Vein endothelial cell (primary cell): ENCODE measurements at places on chromosomes 11 and 22. TPM values are rescaled to one million over a fixed set of nuclear protein-coding genes. Genes with fewer than 3 reads are reported as not detected.

APOL1 gene
- total RNA-seq: 3.3 and 3.6 TPM in 2 replicates

BACE1-AS gene
- 3.7 and 4.6 TPM in 2 replicates for total RNA-seq

CELF1 gene
- total RNA-seq: 118 and 119 TPM in 2 replicates

RAC2 gene
- 82.8 and 98.0 TPM in 2 replicates for total RNA-seq

RAB38 gene
- total RNA-seq: 2.0 and 5.2 TPM in 2 replicates

GTF2H1 gene
- total RNA-seq: 67.9 and 85.9 TPM in 2 replicates

C11orf54 gene
- total RNA-seq: 11.6 and 18.0 TPM in 2 replicates

PDHX gene
- total RNA-seq: 24.5 and 29.4 TPM in 2 replicates

KDM4E gene
- total RNA-seq: not detected in 2 replicates

HMOX1 gene
- 49.6 and 126 TPM in 2 replicates for total RNA-seq

GPR83 gene
- not detected in 2 replicates for total RNA-seq

BAIAP2L2 gene
- total RNA-seq: 0.29 and 0.33 TPM in 2 replicates

CASP1 gene
- 9.6 and 14.4 TPM in 2 replicates for total RNA-seq

ELP4 gene
- total RNA-seq: 14.1 and 14.4 TPM in 2 replicates

CD6 gene
- total RNA-seq: not detected in 2 replicates

MOV10L1 gene
- 28.6 and 46.7 TPM in 2 replicates for total RNA-seq

TSSK2 gene
- not detected in 2 replicates for total RNA-seq

HEPACAM gene
- total RNA-seq: 0.19 TPM in 1 of 2 replicates, not detected in the other

TAGLN gene
- 23.5 and 49.6 TPM in 2 replicates for total RNA-seq

SYT12 gene
- not detected in 2 replicates for total RNA-seq

MADD gene
- 22.8 and 26.8 TPM in 2 replicates for total RNA-seq

NLRP6 gene
- total RNA-seq: not detected in 2 replicates

MICAL2 gene
- total RNA-seq: 179 and 248 TPM in 2 replicates

TTC38 gene
- total RNA-seq: 27.8 and 45.9 TPM in 2 replicates

MS4A14 gene
- total RNA-seq: not detected in 2 replicates

DRG1 gene
- total RNA-seq: 74.5 and 98.8 TPM in 2 replicates
